Karpas-422 (cell line): ENCODE measurements at places on chromosomes 7 and 10. TPM values are rescaled to one million over a fixed set of nuclear protein-coding genes. Genes with fewer than 3 reads are reported as not detected.
A peak's percentile ranks its signal among the peaks of the same experiment; 100 is the strongest.

DNA sequence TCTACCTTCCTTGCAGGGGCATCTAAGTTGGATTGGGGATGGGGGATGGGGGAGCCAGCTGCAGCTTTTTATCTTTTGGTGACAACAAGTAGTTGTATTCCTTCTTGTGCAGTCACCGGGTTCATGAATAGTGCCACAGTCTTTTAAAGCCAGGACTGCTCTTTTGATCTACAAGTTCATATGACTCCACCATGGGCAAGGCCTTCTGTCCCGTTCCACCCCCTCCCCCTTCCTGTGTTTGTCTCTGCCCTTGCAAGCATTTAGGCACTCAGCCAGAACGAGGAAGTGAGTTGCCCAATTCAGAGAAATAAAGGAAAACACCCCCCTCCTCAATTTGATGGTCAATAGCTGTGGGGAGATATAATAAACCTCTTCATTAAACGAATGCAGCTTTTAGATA, 44.8 kb upstream of the EGR2 start:
- H3K4me1 ChIP-seq: peaks cover 4% of the 10 kb centered on the region; the same call in 1 of the 2 replicates
- DNase-seq: no peak
- H3K27ac ChIP-seq: no peak overlapping the region
- H3K27me3 ChIP-seq: no peaks in the 10 kb centered on the region
- H3K36me3 ChIP-seq: no peaks in the 10 kb centered on the region
- H3K4me3 ChIP-seq: no peak overlapping the region

DNA sequence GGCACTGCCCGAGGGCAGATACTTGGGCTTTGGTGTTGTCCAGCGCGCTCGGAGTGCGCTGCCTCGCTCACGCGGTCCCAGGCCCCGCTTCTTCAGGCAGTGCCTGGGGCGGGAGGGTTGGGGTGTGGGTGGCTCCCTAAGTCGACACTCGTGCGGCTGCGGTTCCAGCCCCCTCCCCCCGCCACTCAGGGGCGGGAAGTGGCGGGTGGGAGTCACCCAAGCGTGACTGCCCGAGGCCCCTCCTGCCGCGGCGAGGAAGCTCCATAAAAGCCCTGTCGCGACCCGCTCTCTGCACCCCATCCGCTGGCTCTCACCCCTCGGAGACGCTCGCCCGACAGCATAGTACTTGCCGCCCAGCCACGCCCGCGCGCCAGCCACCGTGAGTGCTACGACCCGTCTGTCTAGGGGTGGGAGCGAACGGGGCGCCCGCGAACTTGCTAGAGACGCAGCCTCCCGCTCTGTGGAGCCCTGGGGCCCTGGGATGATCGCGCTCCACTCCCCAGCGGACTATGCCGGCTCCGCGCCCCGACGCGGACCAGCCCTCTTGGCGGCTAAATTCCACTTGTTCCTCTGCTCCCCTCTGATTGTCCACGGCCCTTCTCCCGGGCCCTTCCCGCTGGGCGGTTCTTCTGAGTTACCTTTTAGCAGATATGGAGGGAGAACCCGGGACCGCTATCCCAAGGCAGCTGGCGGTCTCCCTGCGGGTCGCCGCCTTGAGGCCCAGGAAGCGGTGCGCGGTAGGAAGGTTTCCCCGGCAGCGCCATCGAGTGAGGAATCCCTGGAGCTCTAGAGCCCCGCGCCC, at the start of gene NPY:
NPY (plus strand) TSS at position 294 of the 802 bp plus-strand sequence. CDS start 1,051 bp downstream, outside the sequence.
- H3K27ac ChIP-seq: no peak within 1 kb of the TSS
- H3K4me3 ChIP-seq: no peak within 1 kb of the TSS
- no peaks in the 10 kb centered on the region for H3K27me3 ChIP-seq
- no peaks in the 10 kb centered on the region for H3K36me3 ChIP-seq

DNA sequence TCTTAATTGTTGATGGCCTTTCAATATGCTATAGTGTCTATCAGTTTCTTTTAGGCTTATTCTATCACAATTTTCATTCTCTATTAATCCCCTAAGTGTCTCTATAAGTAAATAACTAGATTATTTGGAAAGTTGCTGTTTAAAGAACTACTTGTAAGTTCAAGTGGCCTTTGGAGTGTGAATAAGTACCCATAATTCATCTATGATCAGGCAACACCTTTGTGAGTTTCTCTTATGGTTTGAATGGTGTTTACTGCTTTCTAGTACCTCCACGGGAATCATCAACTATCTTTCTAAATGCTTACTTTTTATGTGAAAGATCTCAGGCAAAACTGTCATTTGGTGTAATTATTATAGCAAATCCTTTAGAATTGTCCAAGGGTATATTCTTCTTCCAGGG, 166.7 kb downstream of the POU6F2 start:
- no peaks in the 10 kb centered on the region for H3K27me3 ChIP-seq
- no peak overlapping the region for H3K4me3 ChIP-seq
- DNase-seq: no peak
- no peaks in the 10 kb centered on the region for H3K36me3 ChIP-seq
- no peaks in the 10 kb centered on the region for H3K4me1 ChIP-seq
- no peak overlapping the region for H3K27ac ChIP-seq

GRCh38 chr7:144862612-144863319, 26.9 kb upstream of the TPK1 start:
- H3K27ac ChIP-seq: no peak overlapping the region
- no peak for DNase-seq
- no peaks in the 10 kb centered on the region for H3K4me1 ChIP-seq
- no peaks in the 10 kb centered on the region for H3K36me3 ChIP-seq
- H3K27me3 ChIP-seq: no peaks in the 10 kb centered on the region

DNA sequence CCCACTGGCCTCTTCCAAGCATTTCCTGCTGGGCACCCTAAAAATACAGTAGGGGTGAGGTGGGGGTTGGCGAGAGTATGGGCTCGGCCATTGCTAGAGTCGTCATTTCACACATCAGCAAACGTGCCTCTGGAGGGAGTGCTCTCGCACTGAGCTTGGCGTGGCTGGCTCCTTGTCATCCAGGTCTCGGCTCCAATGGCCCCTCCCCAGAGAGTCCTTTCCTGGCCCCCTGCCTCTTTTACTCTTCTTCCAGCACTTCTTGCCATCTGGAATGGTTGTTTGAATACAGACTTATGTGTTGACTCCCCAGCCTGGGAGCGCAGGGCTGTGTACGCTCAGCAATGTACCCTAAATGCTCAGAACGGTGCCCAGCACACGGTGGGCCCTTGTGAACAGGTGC, 18.8 kb downstream of the UNC5B start:
- H3K36me3 ChIP-seq: no peaks in the 10 kb centered on the region
- DNase-seq: no peak
- H3K4me3 ChIP-seq: no peak overlapping the region
- H3K27ac ChIP-seq: no peak overlapping the region
- no peaks in the 10 kb centered on the region for H3K4me1 ChIP-seq
- no peaks in the 10 kb centered on the region for H3K27me3 ChIP-seq

GRCh38 chr10:131546086-131546810, 234.7 kb upstream of the TCERG1L start:
- H3K27me3 ChIP-seq: no peaks in the 10 kb centered on the region
- H3K4me3 ChIP-seq: no peak overlapping the region
- no peaks in the 10 kb centered on the region for H3K36me3 ChIP-seq
- DNase-seq: no peak
- no peaks in the 10 kb centered on the region for H3K4me1 ChIP-seq
- no peak overlapping the region for H3K27ac ChIP-seq

GRCh38 chr10:61974601-61975390, 73.3 kb downstream of the ARID5B start:
- H3K4me1 ChIP-seq: peaks cover 9% of the 10 kb centered on the region
- H3K36me3 ChIP-seq: no peaks in the 10 kb centered on the region
- H3K4me3 ChIP-seq: no peak overlapping the region

- H3K27me3 ChIP-seq: no peaks in the 10 kb centered on the region
- peak overlapping the region; percentile 73 for H3K4me3 ChIP-seq
- no peaks in the 10 kb centered on the region for H3K36me3 ChIP-seq
These were observed 815 bp downstream of the CCSER2 start for GRCh38 chr10:84329196-84329611.

DNA sequence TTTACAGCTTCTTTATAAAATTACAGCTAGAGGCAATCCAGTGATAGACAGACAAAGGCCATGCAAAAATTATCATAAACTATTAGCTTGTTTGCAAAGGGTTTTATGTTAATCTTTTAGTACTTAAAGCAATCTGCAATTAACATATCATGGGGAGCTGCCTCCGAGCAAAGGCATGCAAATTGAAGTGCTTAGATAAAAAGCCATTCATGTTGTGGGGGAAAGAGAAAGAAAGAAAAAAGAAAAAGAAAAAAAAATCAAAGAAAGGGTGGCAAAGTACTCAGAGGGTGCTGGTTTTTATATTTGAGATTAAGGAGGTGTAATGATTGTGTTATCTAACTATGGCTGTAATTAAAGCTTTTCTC, 799.5 kb downstream of the LRMDA start:
- H3K27me3 ChIP-seq: no peaks in the 10 kb centered on the region
- H3K4me3 ChIP-seq: no peak overlapping the region
- H3K4me1 ChIP-seq: no peaks in the 10 kb centered on the region

GRCh38 chr10:86017841-86018734, 348.5 kb downstream of the GRID1 start:
- no peaks in the 10 kb centered on the region for H3K36me3 ChIP-seq
- DNase-seq: peak; percentile 40

- no peaks in the 10 kb centered on the region for H3K27me3 ChIP-seq
- H3K4me3 ChIP-seq: no peak overlapping the region
- H3K4me1 ChIP-seq: no peaks in the 10 kb centered on the region
- DNase-seq: no peak
- H3K36me3 ChIP-seq: no peaks in the 10 kb centered on the region
These were observed 34.9 kb upstream of the STEAP1 start for GRCh38 chr7:90119178-90119971.

DNA sequence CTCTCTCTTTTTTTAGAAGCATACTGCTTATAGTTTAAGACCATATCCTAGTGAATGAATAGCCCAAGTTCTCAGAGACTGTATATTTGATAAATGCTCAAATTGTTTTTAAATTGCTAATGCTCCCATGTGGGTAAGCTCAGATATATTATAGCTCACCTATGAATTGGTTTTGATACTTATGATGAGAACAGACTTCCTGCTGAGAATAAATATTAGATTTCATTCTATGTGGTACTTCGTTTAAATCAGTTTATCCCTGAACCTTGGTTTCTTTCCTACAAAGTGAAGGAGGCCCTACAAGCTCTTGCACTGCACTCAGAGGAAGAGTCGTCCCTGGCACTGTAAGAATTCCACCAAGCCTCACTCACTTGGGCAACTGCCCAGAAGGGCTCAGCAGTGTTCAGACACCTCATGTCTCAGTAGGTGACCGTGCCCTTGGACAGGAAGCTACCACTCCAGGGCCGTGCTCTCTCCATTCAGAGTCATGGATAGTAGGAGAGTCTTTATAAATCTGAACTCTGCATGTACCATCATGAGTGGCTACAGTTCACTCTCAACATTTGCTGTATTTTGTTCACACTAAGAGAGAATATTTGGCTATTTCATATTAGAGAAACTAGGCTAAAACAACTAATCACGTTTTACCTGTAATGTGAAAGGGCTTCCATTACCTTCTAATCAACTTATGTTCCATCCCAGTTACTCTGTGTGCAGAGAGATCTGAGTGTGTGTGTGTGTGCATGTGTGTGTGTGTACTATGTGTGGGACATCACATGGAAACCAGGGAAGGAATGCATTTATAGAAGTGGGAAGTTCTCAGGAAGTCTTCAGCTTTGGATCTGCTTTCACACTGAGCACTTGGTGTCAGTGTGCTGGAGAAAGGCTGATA, 93.8 kb downstream of the PTPRE start:
- H3K36me3 ChIP-seq: no peaks in the 10 kb centered on the region
- no peaks in the 10 kb centered on the region for H3K4me1 ChIP-seq
- no peaks in the 10 kb centered on the region for H3K27me3 ChIP-seq
- DNase-seq: no peak

- no peaks in the 10 kb centered on the region for H3K27me3 ChIP-seq
- DNase-seq: no peak
- peaks cover 25% of the 10 kb centered on the region for H3K4me1 ChIP-seq
- H3K27ac ChIP-seq: no peak overlapping the region
These were observed 26.8 kb downstream of the LYZL2 start for GRCh38 chr10:30602747-30603146.

- no peaks in the 10 kb centered on the region for H3K36me3 ChIP-seq
- H3K27me3 ChIP-seq: no peaks in the 10 kb centered on the region
- no peak for DNase-seq
- no peak overlapping the region for H3K27ac ChIP-seq
- peaks cover 5% of the 10 kb centered on the region for H3K4me1 ChIP-seq
- no peak overlapping the region for H3K4me3 ChIP-seq
These were observed 201.9 kb upstream of the TCERG1L start for GRCh38 chr10:131513445-131513844.

GRCh38 chr7:16727736-16728135, 25.8 kb upstream of the TSPAN13 start:
- no peak overlapping the region for H3K27ac ChIP-seq
- no peak for DNase-seq
- no peak overlapping the region for H3K4me3 ChIP-seq
- no peaks in the 10 kb centered on the region for H3K4me1 ChIP-seq
- no peaks in the 10 kb centered on the region for H3K27me3 ChIP-seq
- no peaks in the 10 kb centered on the region for H3K36me3 ChIP-seq

- H3K4me1 ChIP-seq: no peaks in the 10 kb centered on the region
- H3K4me3 ChIP-seq: no peak overlapping the region
- no peak for DNase-seq
- no peak overlapping the region for H3K27ac ChIP-seq
- H3K36me3 ChIP-seq: no peaks in the 10 kb centered on the region
These were observed 661.8 kb upstream of the MBL2 start for GRCh38 chr10:53434413-53434812.

GRCh38 chr7:22571766-22572165, 71.8 kb upstream of the STEAP1B start:
- no peak overlapping the region for H3K27ac ChIP-seq
- H3K27me3 ChIP-seq: no peaks in the 10 kb centered on the region
- H3K4me3 ChIP-seq: no peak overlapping the region
- no peaks in the 10 kb centered on the region for H3K4me1 ChIP-seq
- no peaks in the 10 kb centered on the region for H3K36me3 ChIP-seq
- DNase-seq: no peak

- H3K27me3 ChIP-seq: no peaks in the 10 kb centered on the region
- H3K4me3 ChIP-seq: no peak overlapping the region
These were observed 215.7 kb downstream of the USP6NL start for GRCh38 chr10:11395581-11396310.

HOGA1 gene
- total RNA-seq: 0.79 TPM in 1 of 2 replicates, not detected in the other

TRIM50 gene
- not detected in 2 replicates for total RNA-seq

JAZF1 gene
- total RNA-seq: 0.83 and 4.2 TPM in 2 replicates

LYZL1 gene
- not detected in 2 replicates for total RNA-seq

EGR2 gene
- 0.41 TPM in 1 of 2 replicates, not detected in the other for total RNA-seq

UCMA gene
- 0.63 TPM in 1 of 2 replicates, not detected in the other for total RNA-seq

HEPACAM2 gene
- total RNA-seq: 0.30 TPM in 1 of 2 replicates, not detected in the other
